ENCODE measurements at places on chromosomes 16 and 17. TPM values are rescaled to one million over a fixed set of nuclear protein-coding genes. Genes with fewer than 3 reads are reported as not detected.

The OSBPL7 gene
- 28.8 TPM for total RNA-seq

The NETO2 gene
- 5.9 TPM for total RNA-seq

The ZMYND15 gene
- not detected for total RNA-seq

The ABCC11 gene
- not detected for total RNA-seq

The PABPN1L gene
- total RNA-seq, result not detected

The GP1BA gene
- total RNA-seq, result not detected

The TBC1D3 gene
- total RNA-seq, result not detected

The ZNF75A gene
- 8.3 TPM for total RNA-seq

The ABCC3 gene
- total RNA-seq, result 30.2 TPM

The OR3A2 gene
- not detected for total RNA-seq

The NLE1 gene
- total RNA-seq, result 3.8 TPM

The KRTAP4-4 gene
- not detected for total RNA-seq

DNA sequence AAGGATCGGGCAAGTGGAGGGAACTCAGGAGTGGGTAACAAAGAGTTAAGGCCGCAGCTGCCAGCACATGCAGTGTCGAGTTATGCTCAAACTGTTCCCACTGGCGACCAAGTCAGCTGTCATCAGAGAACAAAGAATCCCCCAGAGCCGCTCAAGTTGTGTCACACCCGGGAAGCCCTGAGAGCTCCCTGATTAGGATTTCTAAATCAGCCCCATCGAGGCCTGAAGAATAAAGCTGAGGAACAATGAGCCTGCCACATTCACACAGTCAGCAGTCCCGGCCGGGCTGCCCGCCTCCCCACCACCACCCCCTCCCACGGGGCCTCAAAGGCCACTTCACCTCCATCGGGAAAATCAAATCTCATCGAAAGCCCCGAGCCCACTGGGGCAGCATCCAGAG lies 84.5 kb downstream of the SOX9 start:
- DNase-seq, result no peak

GRCh38 chr17:18323007-18323406 lies 7.9 kb downstream of the SMCR8 start:
- no peak for DNase-seq

DNA sequence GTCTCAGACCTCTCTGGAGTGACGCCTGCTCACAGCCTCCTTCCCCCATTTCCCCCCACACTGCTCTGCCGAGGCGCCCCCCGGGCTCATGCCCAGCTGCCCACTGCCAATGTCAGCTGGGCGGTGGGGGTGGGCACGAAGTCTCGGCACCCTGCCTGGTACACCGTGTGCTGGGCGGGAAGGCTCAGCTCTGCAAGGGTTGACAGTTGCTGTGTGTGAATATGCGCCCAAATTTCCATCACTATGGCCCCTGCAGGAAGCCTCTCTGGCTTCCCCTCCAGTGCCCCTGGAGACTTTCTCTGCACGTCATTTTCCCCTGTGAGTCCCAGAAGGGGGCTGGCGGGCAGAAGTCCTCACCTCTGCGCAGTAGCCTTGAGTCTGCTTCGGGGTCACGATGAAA lies 11.6 kb upstream of the CAMKK1 start:
- DNase-seq, result no peak

DNA sequence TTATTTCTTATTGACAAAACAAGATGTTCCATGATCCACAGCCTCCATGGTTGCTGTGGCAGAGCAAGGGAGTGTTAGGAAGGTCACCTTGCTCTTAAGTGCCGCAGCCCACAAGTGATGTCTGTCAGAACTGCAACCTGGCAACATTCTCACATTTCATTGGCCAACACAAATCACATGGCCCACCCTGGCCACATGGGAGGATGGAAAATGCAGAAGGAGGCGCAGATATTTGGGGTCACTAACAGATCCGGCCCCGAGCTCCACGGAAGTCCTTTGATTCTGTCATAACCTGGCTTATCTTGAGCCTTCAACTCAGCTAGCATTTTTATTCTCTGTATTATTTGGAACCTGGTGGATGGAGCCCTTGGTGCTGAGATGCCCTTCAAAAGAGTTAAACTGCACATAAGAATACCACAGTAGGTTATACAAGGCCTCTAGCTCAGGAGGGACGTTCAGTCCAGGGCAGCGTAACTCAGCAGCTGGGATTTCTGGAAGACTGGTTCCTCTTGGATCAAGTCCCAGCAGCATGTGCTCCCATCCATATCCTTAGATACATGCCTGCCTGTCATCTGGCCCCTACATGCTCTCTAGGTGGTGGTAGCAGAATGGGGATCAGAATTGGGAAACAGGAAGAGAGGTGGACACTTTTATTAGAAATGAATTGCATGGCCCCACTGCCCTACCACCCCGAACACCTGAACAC lies 508.1 kb downstream of the HAPSTR1 start:
- DNase-seq, result no peak

GRCh38 chr17:5122586-5123342 lies 6.9 kb downstream of the USP6 start:
- DNase-seq, result no peak

DNA sequence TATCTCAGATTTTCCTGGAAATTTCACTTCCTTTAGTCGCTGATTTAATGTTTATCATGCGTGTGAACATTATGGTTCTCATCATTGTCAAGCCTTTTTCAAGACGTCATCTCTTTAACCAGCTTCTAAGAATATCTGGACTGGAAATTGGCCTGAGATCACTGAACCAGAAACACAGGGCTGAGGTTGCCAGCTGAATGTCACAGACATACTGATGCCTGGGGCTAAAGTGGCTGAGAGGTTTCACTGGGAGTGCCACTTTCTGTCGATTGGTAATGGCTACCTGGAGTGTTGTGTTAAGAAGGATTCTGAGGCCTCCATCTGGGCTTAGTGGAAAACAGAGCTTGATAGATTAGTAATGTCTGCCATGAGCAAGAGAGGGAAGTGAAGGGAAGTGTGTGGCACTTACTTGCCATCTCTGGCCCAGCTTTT lies 54.2 kb downstream of the CRISPLD2 start:
- no peak for DNase-seq

- no peak for DNase-seq
Observed at GRCh38 chr16:56348168-56349085, 76.9 kb downstream of the AMFR start.

- DNase-seq, result no peak
Observed at GRCh38 chr16:49755313-49755620, 100.6 kb downstream of the ZNF423 start.

DNA sequence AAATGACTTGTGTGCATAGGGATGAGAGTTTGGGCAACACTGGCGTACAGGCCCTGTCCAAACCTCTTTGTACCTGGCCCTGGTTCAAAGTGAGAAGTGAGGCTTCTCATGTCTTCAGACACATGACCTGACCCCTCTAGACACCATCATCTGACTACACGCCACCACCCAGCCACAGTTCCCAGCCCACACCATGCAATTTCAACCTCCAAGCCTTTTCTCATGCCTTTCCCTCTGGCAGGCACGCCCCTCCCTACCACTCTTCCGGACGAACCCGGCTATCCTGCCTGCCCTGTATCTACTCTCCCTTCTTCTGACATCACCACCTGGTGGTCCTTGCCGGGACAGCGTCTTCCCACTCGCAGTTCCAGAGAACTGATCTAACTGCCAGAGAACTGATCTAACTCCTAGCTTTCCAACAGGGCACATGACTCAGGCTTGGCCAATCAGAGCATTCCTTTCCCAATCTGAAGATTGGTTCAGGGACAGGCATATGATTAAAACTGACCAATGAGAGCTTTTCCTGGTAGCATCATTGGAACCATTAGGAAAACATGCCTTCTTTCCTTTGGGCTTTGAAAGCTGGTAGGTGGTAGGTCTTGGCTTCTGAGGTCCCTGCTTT lies 27.1 kb upstream of the IL21R start:
- peak; percentile 72 for DNase-seq

DNA sequence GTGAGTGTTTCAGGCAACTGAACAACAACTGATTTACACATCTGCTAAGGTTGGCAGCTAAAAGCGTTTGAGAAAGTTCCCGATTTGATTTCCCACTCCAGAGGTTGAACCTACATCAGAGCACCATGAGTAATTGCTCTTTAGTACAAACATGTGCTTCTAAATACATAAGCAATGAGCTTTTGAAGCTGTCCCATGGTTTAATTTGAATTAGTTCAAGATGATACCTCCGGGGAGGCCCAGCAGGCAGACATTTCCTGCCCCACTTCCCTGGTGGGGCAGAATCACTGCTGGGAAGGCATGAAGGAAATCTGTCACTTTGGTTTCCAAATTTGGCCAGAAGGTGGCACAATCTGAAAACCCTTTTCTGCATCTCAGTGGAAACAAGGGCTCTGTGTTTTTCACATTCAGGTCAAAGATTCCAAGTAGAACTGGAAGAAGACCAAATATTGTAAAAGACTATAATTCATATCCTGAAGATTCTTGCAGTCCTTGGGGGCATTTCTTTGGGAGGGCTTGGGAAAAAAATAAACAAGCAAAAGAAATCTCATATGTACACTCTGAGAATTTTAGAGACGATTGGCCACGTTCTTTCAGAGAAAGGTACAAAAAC lies 176.2 kb upstream of the FAM20A start:
- peak; percentile 79 for DNase-seq

GRCh38 chr17:62562656-62563055 lies 64.8 kb upstream of the MRC2 start:
- no peak for DNase-seq

DNA sequence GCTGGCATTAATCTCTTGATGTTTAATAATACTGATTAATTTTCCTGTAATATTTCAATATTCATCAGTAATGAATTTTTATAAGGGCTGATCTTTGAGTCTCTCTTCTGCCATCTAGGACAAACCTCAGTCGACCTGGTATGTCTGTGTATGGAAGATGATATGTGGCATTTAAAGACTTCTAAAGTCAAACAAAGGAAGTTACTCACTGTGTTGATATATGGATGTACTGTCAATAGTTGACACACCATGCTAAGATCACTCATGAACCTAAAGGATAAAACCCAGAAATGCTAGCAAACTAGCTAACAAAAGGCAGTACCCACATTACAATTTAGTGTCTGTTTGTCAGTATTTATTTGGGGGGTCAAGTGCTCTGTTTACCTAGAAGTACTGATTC lies 380.7 kb upstream of the GOT2 start:
- no peak for DNase-seq

DNA sequence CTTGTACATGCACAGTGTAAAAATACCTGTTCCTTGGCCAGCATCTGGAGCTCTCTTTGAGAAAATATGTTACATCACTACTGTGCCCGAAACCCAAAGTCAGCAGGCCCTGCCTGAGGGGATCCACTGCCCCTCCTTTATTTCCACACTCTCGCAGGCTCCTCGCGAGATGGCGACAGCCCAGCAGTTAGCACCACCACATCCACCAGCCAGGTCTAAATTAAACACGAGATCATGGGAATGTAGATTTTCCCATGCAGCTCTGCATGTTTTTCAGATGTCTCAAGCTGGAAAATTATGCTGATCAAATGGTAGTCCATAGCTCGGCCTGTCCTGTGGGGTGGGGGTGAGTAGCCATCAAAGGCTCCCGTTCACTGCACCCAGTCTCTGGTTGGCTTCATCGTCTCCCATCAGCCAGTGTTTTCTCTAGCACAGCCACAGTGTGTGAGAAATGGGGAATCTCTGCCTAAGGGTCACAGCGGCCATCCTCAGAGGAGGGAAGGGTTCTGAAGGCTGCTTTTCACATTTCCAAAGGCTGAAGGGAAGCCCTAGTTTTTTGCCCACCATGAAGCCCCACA lies 34.7 kb downstream of the EPN2 start:
- DNase-seq, result no peak

DNA sequence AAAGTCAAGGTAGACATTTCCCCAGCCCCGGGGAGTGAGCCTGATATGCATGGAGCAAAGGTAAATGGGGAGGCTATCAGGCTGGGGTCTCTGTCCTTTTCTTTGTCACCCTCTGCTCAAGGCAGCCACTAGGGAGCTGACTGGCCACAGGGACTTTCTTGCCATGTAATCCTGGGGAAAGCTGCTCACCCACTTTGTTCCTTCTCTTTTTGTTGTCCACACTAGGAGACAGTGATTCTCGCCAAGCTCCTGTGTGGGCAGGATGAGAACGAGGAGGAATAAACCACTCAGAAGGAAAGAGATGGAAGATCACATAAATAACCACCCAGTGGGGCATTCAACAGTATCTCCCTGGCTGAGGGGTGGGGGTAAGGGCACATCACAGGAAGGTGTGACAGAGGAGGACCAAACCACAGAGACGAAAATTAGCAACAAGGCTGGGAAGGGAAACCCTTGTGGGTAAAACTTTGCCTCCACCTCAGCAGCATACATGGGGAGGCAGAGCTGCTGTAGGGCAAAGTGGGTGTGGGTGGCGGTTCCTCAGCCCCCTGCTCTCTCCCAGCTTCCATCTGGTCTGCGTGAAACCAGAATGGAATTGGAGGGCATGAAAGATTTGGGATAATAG lies 26.2 kb upstream of the CCL1 start:
- DNase-seq, result no peak

- DNase-seq, result no peak
Observed at GRCh38 chr17:13266606-13267005, 248.8 kb upstream of the ELAC2 start.

- DNase-seq, result no peak
Observed at GRCh38 chr17:36921095-36921851, 16.0 kb upstream of the LHX1 start.

DNA sequence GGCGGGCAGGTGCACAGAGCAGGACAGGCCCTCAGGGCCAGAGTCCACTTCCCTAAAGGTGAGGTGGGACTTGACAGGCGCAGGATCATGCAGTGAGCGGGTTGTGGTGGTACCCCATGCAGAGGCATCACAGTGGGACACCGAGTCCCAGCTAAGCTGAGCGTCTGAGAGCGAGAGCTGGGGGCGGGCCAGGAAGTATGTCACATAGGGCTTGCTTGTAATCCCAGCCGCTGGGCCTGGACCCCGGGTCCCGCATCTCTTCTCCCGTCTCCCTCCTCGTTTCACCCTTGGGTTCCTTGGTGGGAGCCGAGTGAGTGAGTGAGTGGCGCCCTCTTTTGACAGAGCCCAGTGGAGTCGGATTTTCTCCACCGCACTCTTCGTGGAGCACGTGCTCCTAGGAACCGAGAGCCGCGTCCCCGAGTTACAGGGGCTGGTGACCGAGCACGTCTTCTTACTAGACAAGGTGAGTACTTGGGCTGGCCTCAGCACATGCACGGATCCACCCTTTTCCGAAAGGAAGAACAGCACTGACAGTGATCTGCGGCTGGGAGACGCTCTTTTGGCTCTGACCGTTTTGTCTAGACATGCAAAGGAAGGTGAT lies 50.8 kb upstream of the ENDOV start:
- DNase-seq, result no peak

GRCh38 chr17:48909783-48910182 lies 1.6 kb downstream of the UBE2Z start:
- DNase-seq, result no peak

- DNase-seq, result no peak
Observed at GRCh38 chr16:70476272-70477020, 22.1 kb downstream of the FCSK start.

- no peak for DNase-seq
Observed at GRCh38 chr17:3475812-3476610, at the start of gene ASPA. ASPA (plus strand) TSS chr17:3475997; CDS start chr17:3476160, 163 bp downstream.

GRCh38 chr16:66959704-66960161 lies 1.3 kb upstream of the CES3 start:
- no peak for DNase-seq
